HepG2 (cell line): ENCODE measurements at places on chromosomes 5 and 9.
A peak's percentile ranks its signal among the peaks of the same experiment; 100 is the strongest.

- no peak for DNase-seq
These were observed 785.0 kb downstream of the PRELID2 start for GRCh38 chr5:145050181-145050580.

GRCh38 chr9:38294220-38294960 is 98.1 kb upstream of the ALDH1B1 start:
- DNase-seq, result no peak

GRCh38 chr5:123422433-123423277 is 548 bp downstream of the CEP120 start:
- DNase-seq, result peak; percentile 6

GRCh38 chr9:99004717-99005460 is 61.2 kb downstream of the COL15A1 start:
- no peak for DNase-seq

- DNase-seq, result no peak
These were observed 170.7 kb upstream of the SPRY4 start for GRCh38 chr5:142495531-142495930.

DNA sequence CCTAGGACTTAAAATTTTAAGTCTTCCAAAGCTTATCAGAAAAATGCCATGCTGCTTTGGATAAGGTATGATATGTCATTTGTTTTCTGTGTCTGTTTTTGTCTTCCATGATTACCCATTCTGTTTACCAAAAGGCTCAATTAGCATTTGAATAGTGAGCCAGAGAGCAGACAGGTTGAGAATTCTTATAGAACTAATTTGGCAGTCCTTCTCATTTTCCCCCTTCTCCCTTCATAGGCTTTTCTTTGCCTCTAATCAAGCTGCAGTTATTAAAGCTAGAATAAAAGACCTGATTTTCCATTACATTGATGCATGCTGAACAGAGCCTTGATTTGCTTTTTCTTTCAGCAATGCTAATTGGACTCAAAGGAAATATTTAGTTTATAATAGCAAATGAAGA is 993.0 kb downstream of the MAT2B start:
- no peak for DNase-seq

DNA sequence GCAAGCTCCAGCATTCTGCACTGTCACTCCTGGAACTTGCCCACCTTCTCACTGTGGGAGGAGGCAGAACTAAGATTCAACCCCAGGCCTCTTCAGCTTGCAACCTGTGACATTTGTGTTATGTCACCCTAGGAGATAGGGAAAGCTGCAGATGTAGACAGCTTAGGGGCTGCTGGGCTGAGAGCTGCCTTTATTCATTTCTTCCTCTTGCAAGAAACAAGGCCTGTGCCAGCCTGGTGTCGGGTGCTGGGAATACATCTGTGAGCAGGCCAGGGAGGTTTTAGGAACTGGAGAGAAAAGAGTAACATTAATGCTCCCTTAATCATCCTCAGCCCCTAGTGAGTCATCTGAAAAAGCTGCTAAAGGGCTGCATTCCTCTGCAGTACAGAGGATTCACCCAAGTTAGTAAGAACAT is 101.8 kb downstream of the FGF18 start:
- no peak for DNase-seq

DNA sequence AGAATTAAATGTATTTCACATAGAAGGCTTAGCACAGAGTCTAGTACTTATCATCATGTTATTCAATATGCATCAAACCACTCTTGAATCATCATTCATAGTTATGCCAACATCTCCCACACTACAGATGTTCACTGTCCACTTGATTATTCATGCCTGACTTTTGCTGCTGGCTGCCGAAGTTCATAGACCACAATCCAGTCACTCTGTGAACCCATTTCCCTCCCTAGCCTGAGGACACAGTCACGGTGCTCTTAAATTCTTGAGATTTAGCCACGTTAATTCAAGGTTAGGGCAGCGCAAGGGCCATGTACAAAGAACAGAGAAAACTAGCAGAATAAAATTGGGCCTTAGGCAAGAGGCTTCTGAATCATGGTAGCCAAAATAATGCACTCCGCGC is 32.4 kb downstream of the ABCA1 start:
- no peak for DNase-seq

DNA sequence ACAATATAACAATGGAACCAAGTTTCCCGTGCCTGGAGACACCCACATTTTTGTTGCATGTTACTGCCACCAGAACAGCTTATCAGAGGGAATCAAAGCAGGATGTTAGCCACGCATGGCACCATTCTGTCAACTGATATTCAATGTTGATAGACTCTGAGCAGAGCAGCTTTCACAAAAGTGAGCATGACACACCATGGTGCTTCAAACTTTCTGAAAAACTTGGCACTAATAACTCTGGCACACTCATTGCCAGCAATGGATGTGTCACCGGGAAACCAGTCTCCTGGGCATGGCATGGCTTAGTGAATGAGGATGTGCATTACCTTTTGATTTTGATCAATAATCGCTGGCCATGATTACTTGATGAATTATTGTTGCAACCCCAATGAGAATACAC is 19.7 kb downstream of the NIPSNAP3B start:
- DNase-seq, result no peak

GRCh38 chr9:4196376-4196775 is 103.5 kb downstream of the GLIS3 start:
- DNase-seq, result no peak

- DNase-seq, result no peak
These were observed 9.6 kb downstream of the ENG start for GRCh38 chr9:127844821-127845359.
